ENCODE measurements at places on chromosomes 11 and 22.

DNA sequence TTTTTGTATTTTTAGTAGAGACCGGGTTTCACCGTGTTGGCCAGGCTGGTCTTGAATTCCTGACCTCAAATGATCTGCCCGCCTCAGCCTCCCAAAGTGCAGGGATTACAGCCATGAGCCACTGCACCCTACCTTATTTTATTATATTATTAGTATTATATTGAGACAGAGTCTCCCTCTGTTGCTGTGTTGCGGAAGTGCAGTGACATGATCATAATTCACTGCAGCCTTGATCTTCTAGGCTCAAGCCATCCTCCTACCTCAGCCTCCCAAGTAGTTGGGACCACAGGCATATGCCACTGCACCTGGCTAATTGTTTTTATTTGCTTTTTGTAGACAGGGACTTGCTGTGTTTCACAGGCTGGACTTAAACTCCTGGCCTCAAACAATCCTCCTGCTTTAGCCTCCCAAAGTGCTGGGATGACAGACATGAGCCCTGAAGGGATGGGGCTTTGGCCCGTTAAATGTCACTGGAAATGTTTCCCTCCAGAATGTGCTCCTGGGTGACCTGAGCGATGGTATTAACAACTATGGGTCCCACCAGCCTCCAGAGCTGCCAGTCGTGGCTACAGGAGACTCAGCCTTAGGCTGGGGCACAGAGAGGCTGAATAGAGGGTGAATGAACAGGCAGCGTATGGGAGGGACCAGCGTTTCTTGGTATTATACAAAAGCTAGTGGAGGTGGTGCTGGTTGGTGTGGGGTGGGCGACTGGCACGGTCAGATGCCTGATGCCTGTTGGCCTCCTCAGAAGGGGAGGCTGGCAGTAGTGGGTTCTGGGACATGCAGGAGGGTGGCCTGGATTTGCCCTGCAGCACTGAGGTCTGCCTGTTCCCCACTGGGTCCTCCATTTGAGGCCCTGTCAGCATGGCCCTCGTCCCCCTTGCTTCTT lies 7.3 kb downstream of the TANGO2 start:
- DNase-seq: no peak

DNA sequence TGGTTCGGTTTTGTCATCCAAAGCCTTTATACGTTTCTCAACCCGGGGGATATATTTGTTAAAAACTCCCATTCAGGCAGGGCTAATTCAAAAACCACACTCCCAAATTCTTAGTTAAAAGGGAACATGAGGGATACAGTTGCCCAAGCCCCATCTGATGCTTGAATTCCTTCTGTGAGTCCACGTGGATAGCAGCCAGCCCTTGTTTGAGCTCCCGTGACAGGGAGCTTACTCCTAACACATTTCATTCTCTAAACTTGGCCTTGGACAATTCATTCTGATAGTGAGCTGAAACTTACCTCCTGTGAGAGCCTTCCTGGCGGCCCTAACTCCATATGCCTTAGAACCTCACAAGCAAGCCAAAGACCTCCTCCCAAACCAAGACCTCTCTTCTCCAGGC lies 357.5 kb downstream of the TENM4 start:
- DNase-seq: no peak

DNA sequence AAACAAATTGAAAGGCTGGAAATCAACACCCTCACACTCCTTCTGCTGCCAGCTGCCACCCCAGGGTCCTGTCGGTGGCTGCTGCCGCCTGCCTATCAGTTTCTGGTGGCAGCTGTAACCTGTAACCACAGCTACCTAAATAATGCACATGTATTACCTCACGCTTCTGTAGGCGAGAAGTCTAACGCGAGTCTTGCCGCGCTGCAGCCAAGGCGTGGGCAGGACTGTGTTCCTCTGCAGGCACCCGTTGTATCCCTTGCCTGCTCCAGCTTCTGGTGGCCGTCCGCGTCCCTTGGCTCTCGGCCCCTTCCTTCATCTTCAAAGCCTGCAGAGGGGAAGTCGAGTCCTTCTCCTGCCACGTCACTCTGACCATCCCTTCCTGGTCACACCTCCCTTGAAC lies 44.1 kb upstream of the GCAT start:
- no peak for DNase-seq

DNA sequence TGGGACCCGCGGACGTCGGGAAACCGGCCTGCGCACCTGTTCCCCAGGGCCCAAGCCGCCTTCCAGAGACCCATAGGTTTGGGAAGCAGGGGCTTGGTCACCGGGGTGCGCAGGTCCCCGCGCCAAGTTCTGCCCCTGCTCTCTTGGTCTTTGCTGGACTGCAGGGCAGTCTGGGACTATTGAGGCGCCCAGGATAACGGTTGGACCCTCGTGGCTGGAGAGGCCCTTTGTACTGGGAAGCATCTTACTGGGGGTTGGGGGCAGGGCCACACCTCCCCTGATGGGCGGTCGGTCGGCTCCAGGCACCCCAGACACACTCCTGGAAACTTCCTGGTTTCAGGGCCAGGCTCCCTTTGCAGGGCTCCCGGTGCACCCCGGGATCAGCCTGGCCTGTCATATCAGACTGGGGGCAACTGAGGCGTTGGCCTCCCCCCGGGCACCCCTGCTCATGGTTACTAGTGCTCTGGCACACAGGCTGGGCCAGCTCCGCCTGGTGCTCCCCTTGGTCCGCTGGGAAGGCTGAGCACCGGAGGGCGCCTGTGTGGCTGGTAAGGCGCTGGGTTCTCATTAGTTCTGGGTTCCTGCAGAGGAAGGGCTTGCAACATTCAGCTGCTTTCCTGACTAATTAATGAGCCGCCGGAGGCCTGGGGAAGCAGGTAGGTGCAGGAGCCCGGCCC lies 1250.5 kb downstream of the BRD1 start:
- DNase-seq: no peak

- DNase-seq: no peak
Observed at GRCh38 chr22:20155330-20156041, 4.6 kb upstream of the CCDC188 start.

All from bone marrow (tissue), 2 donors.